ENCODE measurements at places on chromosomes 4 and X.

- peak; percentile 53 for DNase-seq
Observed at GRCh38 chrX:110215411-110215810, 102.5 kb downstream of the AMMECR1 start.

DNA sequence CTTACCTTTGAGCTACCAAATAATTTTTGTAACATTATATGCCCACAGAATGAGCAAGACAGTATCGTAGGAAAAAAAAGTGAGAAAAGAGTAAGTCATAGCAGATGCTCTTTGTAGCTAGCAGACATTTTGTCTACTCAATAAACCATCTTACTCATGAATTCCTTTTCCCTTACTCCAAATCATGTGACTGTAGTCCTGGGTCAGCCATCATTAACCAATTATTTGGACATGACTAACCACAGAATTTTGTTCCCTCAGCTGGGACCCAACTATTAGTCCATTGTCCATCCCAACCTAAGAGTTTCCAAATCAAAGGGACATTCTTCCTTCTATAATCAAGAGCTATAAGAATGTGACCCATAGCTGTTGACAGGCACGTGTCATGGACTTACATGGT is 11.4 kb downstream of the UBE2D3 start:
- DNase-seq, result peak; percentile 67

- DNase-seq, result peak; percentile 91
Observed at GRCh38 chr4:44678094-44679041, at the start of gene GUF1. Gene GUF1 (plus strand): TSS chr4:44678420. CDS start chr4:44678623, 203 bp downstream.

DNA sequence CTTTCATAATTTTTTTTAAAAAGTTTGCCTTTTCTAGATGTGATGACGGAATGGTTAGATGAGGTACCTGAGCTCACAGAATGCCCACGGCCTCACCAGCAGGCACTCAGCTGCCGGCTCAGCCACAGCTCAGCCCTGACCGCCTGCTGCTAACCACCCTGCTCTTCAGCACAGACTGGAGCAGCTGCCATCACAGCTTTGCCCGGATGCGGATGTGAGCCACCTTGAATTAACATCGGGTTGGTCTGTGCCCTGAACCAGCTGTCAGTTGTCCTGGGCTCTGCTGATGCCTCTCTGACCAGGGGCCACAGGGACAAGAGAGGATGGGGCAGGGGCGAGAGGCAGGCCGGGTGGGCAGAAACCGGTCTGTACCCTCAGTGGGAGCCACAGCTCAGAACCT is 93.3 kb downstream of the HMX1 start:
- DNase-seq, result no peak

- no peak for DNase-seq
Observed at GRCh38 chr4:87213421-87214075, 6.9 kb downstream of the KLHL8 start.

- no peak for DNase-seq
Observed at GRCh38 chr4:185564349-185564748, 29.0 kb upstream of the PDLIM3 start.

GRCh38 chr4:94084155-94084554 is 123.5 kb upstream of the SMARCAD1 start:
- no peak for DNase-seq

GRCh38 chr4:128862608-128863311 is 53.3 kb downstream of the JADE1 start:
- DNase-seq, result no peak

DNA sequence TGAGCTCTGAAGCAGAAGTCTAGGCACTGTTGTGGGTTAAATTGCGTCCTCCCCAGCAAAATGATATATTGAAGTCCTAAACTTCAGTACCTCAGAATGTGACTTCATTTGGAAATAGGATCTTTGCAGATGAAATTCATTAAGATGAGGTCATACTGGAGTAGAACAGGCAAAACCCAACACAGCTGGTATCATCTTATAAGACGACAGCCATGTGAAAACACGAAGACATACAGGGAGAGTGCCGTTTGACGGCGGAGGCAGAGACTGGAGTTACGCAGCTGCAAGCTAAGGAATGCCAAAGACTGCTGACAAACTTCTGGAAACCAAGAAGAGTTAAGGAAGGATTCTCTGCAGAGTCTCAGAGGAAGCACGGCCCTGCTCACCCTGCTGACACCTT is 241.5 kb downstream of the MAML3 start:
- DNase-seq, result no peak

DNA sequence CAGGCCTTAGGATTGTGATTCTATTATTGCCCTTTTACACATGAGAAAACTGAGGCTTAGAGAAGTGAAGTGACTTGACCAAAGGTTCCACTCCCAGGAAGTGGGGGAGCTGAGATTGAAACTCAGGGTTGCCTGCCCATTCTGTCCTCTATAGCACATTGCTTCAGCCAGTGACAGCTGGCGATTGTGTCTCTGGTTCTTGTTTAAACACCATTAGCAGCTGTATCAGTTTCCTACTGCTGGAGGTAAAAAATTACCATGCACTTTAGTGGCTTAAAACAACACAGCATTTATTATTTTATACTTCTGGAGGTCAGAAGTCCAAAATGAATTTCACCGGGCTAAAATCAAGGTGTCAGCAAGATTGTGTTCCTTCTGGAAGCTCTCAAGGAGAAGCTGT is 205.8 kb upstream of the MAMLD1 start:
- no peak for DNase-seq

DNA sequence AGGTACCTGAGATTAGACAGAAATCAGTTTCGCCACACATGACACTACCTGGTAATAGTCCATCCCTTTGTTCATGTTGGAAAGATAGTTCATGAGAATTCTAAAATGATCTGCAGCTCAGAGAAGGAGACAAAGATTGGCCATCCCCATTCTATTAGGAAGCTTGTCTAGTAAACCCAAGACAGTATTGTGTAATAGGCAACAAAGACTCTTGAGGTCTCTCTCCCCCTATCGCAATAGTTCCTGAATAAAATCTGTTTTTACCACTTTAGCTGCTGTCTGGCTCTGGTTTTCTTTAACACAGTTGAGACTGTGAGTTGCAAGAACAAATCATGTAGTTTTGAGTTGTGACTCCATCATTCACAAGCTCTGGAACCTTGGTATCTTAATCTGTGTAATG is 14.8 kb upstream of the BBS7 start:
- DNase-seq, result no peak
